ENCODE measurements at places on chromosomes 1 and 21.

DNA sequence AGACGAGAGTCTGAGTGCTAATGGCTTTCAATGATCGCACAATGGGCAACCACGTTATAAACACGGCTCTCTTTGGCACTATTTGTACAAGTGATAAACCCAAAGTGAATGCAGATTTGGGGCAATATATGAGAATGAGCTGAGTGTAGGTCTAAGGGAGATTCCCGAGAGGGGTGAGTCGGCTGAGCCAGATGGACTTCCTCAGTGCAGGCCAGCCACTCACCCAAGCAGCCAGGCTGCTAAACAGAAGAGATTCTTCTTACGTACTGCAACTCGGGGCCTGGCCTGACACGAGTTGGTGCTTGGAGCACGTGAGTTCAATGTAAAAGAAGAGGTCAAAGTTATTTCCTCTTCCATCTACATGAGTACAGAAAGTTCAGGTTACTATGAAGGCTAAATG is 6.2 kb upstream of the MIXL1 start:
- no peak for DNase-seq

GRCh38 chr1:193368302-193368701 is 181.9 kb upstream of the B3GALT2 start:
- no peak for DNase-seq

GRCh38 chr1:150869683-150870082 is 6.7 kb downstream of the ARNT start:
- DNase-seq = no peak

GRCh38 chr1:39043513-39043912 is 17.4 kb downstream of the NDUFS5 start:
- no peak for DNase-seq

DNA sequence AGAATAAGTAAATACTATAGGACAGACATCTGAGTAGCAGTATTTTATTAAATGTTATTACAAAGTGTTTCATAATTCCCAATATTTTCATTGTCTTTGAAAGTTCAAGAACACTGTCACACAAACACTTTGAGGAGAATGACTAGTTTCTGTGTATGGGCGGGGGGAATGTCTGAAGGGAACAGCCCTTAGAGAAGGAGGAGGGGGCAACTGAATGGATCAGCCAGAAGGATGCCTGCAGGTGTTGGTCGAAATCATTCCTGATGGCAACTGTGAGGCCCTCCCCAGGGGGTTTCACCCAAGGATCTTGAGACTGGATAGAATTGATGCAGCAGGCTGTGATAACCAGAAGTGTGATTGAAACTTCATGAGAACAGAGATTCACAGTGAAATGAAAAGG is 223.2 kb upstream of the C1orf87 start:
- DNase-seq = no peak

GRCh38 chr1:86515597-86515996 is 31.3 kb upstream of the CLCA4 start:
- no peak for DNase-seq

DNA sequence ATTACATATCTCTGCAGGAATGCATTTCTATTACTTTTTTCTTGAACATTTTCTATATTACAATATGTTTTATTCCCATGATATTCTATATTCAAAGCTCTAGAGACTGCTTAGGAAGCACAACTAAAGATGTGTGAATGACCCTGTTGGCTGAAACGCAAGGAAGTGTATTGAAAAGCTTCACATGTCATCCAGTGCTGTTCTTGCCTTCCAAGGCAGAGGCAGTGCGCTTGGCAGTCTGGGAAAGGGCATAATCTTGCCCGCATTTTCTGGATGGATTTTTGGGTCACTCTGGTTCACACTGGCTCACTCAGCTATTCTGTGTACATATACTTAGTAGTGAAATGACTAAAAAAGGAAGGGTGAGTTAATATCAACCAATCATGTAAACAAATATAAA is 262.4 kb downstream of the PTPRC start:
- DNase-seq = no peak

DNA sequence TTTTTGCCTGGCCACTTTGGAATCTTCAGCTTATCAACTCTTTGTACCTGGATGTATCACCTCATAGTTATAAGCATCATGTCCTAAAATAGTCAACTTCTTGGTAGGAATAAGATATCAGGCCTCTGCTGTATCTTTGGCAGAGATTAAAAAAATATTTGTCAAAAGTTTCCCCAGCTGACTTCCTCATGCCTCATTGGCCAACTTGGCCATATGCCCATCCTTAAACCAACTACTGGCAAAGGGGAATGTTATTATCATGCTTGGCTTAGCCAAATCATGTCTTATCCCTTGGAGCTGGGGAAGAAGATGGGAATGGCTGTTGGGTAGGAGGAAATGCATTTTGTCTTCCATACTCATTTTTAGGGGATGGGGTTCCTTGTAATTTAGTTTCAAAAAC is 23.4 kb downstream of the NFASC start:
- no peak for DNase-seq

Data from NCI-H187 treated with DMSO at 0.1 percent for 48 hours (cell line).